ENCODE measurements at places on chromosomes 5 and 9.

- DNase-seq = no peak
Measured at GRCh38 chr5:181215997-181216989, 6.8 kb upstream of the TRIM41 start.

- DNase-seq = no peak
Measured at GRCh38 chr9:133258061-133259015, 16.7 kb downstream of the ABO start.

- DNase-seq = no peak
Measured at GRCh38 chr9:91489361-91489899, 65.8 kb upstream of the NFIL3 start.

GRCh38 chr5:165161204-165161603 lies 1655.8 kb downstream of the MAT2B start:
- no peak for DNase-seq

DNA sequence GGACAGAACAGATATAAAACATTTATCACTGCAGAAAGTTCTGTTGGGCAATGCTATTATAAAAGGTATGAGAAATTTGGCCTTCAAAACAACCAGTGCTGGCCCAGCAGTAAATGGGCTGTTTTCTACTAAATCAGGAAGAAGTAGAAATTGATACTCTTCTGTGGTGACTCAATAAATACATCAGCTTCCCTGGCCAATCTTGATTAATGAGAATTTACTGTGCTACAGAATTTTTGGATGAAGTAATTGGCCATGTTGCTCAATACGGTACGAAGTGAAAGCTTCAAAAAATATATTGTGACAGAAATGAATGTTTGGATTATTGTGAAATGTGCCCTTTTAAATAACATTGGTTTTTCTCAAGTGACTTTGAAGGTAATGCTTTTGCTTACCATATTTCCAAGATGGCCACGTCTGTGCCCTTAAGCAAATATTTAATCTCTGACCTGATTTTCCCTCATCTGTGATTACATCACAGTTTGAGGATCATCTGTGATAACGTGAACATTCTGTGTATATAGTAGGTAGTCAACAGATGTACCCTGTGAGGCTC lies 4.2 kb downstream of the DNAJA1 start:
- DNase-seq = no peak

DNA sequence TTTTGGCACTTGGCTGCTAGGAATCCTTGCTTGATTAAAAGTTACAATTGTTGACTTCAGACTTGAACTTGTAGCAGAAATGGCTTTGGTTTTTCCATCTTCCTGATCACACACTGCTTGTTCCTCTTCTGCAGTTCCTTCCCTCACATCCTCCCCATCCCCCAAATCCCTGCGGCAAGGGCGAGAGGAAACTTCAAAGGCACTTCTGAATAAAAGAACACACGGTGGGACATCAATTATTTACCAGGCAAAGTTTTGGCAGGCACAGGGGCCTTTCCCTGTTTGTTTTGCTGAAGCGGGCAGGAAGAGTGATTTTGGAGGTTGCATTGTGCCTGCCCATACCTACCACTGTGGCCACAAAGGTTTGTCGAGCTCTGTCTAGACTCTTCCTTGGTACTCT lies 260.9 kb downstream of the KIF4B start:
- no peak for DNase-seq

DNA sequence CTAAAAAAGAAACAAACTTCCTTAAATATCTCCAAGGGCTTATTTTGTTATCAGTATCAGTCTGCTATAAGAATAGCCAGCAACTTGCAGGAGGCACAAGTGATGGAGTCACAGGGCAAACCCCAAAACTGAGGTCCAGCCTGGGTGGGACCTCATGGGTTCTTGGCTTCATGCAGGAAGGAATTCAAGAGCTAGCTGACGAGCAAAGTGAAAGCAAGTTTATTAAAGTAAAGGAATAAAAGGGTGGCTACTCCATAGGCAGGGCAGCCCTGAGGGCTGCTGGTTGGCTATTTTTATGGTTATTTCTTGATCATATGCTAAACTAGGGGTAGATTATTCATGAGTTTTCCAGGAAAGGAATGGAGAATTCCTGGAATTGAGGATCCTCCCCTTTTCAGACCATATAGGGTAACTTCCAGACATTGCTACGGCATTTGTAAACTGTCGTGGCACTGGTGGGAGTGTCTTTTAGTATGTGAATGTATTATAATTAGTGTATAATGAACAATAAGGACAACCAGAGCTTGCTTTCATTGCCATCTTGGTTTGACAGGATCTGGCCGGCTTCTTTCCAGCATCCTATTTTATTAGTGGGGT lies 231.9 kb downstream of the ADAMTSL1 start:
- DNase-seq = no peak

All from stimulated activated CD8-positive, alpha-beta memory T cell treated with anti-CD3 and anti-CD28 coated beads, Interleukin-12 subunit alpha, Interleukin-12 subunit beta, amount 100 ng/mL, for 1 hour (primary cell).